ENCODE measurements at places on chromosomes 12 and 14.

DNA sequence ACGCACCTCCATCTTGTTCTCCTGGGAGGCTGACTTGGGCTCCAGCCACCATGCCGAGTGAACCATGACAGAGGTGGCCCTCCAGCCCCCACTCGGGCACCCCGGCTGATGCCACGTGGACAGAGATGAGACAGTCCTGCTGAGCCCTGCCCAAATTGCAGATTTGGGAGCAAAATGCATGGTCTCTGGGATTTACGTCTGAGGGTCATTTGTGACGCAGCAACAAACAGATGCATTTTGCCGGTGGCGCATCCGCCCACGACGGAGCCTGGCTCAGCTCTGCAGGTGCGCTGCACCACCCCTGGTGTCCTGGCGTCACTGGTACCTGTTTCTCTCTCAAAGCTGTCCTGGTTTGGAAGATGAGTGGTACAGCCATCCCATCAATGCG lies 31.1 kb upstream of the INF2 start:
- DNase-seq, result no peak

DNA sequence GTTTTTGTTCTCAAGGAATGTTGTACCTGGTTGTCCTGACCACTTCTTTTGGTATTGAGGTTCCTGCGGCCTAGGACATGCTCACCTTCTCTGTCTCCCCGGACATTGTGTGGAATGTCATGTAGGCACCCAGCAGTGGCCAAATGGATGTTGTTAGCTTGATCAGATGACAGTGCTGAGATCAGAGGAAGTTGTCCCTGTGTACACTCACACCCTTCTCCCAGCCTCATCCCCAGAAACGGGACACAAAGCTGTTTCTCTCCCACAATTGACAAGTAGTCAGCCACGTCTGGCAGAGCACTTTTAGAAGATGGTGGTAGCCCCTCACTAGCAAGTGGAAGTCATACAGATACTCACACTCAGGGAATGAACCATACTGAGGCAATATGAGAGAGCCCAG lies 3.0 kb downstream of the PLEKHH1 start:
- DNase-seq, result no peak

DNA sequence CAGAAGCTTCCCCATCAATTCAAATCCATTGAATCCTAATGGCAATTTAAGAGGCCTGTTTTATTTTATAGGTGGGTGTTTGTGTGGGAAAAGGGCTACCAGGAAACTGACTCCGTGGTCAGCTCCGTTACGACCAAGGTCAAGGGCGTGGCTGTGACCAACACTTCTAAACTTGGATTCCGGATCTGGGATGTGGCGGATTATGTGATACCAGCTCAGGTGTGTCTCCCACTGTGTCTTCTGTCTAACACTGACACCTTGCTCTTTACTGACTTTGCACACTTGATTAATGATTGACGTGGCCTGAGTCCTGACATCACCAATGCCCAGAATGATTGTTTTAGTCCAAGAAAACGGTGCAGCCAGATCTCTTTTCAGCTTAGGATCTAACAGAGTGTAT lies 7.1 kb downstream of the P2RX4 start:
- DNase-seq, result no peak

DNA sequence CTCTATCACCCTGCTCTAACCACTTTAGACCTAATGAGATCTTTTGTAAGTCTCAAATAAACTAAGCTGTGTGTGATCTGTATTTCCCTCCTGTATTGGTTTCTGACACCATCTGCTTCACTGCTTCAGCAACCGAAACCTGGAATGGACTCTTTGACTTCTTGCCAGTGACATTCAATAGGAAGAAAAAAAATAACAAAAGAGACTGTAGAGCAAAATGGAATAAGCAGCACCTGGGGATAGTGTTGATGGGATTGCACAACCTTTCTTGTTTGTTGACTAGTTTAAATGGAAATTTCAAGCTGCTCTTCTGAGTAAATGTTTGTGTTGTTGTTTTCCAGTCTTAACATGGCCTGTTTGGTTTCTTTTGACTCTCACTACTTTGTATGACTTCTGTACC lies 888.6 kb upstream of the SEL1L start:
- DNase-seq, result no peak

- no peak for DNase-seq
These were observed 15.9 kb downstream of the UBE2N start for GRCh38 chr12:93425736-93426411.

DNA sequence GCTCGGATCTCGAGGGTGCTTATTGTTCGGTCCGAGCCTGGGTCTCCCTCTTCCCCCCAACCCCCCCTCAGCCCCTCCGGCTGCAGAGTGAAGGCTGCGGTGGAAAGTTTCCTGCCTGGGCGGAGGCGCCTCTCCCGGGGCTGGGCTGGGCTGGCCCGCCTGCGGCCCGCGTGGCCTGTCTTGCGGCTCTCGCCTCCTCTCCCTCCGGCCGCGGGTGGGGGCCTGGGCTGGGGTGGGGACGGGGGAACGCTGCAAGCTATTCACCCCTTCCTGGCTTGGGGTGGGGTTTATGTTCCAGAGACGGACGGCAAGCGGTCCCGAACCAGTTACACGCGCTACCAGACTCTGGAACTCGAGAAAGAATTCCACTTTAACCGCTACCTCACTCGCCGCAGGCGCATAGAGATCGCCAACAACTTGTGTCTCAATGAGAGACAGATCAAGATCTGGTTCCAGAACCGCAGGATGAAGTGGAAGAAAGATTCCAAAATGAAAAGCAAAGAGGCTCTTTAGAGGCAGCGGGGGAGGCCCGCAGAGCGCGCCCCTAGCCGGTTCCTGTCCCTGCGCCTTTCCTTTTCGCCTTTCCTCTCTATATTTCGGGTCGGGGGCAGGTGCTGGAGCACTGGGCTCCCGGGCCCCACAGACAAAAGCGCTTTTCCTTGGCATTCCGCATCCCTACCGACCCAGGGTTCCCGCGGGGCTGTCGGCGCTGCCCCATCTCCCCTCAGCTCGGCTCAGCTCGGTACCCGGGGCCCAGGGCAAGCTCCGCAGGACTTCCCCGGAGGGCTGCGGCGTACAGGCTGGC lies 1.3 kb downstream of the HOXC5 start:
- DNase-seq, result no peak

Measured in neuronal stem cell (in vitro differentiated cells).